NCI-H1092 treated with DMSO at 0.1 percent for 48 hours (cell line): ENCODE measurements at places on chromosomes 2 and 18.

DNA sequence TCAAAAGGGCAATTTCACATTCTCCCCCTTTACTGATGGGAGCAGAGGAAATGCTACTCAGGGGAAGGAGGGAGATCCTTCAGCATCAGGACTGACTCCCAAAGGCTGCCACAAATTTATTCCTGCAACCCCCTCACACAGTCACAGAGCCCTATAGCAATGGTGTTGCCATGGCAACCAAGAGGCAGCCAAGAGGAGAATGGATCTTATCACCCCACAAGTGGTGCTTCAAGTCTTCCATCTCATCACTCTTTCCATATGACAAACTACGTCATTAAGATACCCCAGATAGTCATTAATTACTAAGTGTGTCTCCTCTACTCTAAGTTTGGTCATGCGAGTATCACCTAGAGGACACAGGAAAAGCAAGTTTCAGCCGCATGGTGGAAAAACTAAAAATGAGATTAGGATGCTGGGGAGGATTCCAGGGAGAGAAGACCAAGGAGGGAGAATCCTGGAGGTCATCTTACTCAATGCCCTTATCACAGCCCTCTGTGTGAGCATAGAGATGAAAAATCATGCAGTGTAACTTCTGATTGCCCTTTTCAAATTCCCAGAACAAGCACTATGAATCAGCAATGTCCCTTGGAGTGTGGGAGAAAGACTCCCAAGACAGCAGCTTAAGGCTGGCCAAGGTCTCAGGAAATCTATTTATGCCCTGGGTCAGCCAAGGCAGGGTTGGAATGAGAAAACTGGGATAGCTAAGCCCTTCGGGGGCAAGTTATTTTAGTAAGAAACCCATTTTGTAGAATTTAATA, 885.7 kb upstream of the KLHL29 start:
- no peak for DNase-seq

DNA sequence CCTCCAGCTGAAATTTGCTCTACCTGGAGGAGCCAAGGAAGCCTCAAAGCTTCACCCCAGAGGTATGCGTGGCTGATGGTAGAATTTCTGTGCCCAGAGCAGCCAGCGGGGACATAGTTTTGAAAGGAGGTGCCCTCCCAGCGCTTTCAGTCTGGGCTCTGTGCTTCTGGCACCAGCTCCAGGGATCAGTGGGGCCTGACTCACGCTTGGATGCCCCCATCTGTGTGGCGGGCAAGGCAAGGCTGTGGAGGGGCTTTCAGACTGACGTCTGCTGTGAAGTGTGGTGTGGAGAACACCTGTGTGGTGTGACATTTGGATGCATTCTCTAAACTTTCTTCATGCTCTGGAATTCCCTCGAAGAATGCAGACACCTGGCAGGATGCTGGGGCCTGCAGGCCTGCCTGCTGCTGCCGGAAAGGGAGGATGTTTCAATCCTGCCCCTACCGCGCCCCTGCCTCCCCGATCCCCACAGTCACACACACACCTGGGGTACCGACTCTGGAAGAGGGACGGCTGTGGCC, 84.1 kb downstream of the CTIF start:
- DNase-seq = no peak

- no peak for DNase-seq
These were observed at the start of gene TUBB6 for GRCh38 chr18:12307701-12308385. TSS of gene TUBB6 (plus strand) at chr18:12308241. CDS start at chr18:12308293, 52 bp downstream.

GRCh38 chr2:27806311-27807059, 35.0 kb downstream of the MRPL33 start:
- DNase-seq = no peak

GRCh38 chr2:31082002-31082401, 56.2 kb downstream of the GALNT14 start:
- no peak for DNase-seq

DNA sequence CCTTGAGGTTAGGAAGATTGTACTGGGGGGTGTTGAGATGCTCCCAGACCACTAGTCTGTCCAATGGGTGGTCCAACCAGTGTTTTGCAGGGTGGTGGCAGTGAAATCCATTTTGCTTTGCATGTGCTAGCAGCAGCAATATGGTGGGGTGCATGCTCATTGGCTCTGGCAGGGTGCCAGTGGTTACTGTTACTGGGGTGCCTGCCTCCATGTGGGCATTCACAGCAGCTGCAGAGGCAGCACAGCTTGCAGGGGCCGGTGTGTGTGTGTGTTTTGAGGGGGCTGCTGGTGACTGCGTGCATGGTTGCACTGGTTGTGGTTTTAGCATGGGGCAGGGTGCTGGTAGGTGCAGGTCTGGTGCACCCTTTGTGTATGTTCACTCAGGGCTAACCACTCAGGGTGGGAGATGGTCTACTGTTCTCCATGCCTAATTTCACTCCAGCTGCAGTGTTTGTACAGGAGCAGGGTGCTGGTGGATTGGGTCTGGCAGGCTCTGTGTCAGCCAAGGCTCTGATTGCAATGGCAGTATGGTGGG, 265.4 kb downstream of the NUP35 start:
- no peak for DNase-seq

GRCh38 chr18:34858188-34858587, 148.1 kb downstream of the DTNA start:
- no peak for DNase-seq

DNA sequence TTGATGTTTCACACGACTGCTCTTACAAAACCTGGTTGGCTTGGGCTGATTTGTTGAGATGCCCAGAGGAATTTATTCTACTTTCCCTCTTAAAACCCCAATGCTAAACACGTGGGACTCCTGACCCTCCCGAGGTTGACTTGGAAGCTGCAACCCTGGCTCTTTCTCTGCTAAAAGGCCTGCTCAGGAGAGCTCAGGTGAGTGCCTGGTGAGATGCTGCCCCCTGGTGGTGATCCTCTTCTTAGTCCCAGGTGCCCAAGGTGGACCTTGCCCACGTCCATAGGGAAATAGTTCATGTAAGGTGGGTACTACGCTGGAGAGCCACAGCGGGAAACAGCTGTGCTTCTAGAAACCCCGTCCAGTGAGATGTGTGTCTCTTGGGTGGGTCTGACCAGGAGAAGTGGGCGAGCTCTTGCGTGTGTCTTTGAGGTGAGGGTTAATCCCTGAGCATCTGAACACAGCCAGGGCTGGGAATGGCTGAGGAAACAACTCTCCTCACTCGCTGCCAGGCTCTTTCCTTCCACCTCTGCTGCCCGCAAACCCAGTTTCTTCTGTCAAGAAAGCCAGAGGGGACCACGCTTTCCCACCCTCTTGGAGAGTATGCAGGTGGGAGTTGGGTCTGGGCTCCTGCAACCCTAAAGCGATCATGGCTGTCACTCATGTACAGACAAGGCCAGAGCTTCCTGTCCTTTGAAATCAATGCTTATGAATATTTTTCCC, 25.5 kb upstream of the PXDN start:
- DNase-seq = peak; percentile 61

GRCh38 chr2:161095314-161095713, 64.9 kb upstream of the TANK start:
- DNase-seq = no peak

DNA sequence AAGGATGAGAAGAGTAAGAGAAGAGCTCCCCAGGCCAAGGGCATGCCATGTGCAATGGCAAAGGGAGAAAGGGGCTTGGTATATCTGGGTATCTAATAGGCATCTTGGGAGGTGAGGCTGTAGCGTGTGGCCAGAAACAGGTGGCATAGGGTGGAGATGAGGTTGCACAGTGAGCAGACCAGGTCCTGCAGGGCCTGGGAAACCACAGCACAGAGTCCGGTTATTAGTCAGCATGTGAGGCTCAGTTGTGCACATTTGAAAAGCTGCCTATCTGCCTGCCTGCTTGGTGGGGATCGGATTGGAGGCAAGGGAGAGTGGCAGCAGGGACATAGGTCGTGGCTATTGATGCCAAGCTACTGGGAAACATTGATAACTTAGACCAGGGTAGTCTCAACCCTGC, 190.6 kb downstream of the TPGS2 start:
- DNase-seq = no peak

DNA sequence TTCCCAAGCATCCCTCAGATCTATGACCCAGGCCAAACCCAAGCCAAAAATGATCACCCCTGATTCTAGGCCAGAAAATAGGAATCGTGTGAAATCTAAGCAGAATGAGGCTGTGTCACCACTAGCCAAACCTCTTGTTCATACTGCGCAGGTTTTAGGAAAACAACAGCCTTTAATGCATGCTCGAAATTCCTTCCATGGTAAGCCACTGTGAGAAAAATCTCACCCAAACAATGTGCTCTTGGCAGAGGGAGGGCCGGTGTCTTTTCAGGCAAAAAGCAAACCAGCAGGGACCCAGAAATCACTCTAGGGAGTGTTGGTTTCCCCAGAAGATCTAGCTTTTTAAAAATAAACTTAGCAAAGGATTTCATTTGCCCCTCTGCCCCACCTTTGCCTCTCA, 71.2 kb upstream of the FOSL2 start:
- no peak for DNase-seq

- no peak for DNase-seq
These were observed 105.5 kb downstream of the UGGT1 start for GRCh38 chr2:128196471-128196931.

- DNase-seq = no peak
These were observed 98.9 kb upstream of the SEC11C start for GRCh38 chr18:59040770-59041148.

- DNase-seq = peak; percentile 88
These were observed 288.8 kb upstream of the PIK3C3 start for GRCh38 chr18:41666231-41666630.

DNA sequence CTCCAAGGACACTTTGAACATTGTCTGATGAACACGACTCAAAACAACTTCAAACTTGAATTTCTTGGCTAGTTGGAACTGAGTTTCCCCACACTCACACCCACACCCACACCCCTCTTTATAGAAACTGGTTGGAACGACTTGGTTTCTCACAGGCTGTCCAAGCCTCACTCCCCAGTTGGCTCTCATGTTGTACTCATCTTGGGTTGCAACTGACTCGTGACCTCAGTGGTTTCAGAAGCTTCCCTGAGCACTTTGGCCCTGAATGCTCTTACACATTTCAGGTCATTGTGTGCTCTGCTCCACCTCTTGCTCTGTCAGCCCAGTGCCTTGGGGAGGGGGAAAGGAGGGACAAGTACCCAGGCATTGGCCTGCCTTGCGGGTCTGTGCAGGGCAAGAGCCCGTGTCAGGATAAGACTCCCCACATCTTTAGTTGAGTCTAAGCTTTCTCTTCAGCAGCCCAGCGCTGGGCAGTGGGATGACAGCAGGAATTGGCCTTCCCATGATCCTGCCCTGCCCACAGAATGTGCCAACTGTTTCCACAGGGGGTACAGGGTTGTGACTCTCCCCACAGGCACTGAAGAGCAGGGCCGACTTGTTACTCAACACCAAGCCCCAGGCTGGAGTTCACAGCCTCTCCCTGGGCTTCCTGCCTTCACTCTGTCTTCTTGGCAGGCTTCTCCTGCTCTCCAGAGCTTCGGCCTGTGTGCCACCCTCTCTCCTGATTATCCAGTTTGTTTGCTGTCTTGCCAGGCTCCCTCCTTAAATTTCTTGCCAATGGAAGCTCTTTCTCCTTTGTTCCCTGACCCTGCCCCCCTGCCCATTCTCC, 104.6 kb downstream of the RTN4 start:
- DNase-seq = no peak

GRCh38 chr18:79523736-79524180, 128.0 kb downstream of the NFATC1 start:
- no peak for DNase-seq

- DNase-seq = no peak
These were observed 114.9 kb downstream of the ALK start for GRCh38 chr2:29806461-29806860.
